Liver (tissue), 10 donors: ENCODE measurements at places on chromosomes 16 and 17.

DNA sequence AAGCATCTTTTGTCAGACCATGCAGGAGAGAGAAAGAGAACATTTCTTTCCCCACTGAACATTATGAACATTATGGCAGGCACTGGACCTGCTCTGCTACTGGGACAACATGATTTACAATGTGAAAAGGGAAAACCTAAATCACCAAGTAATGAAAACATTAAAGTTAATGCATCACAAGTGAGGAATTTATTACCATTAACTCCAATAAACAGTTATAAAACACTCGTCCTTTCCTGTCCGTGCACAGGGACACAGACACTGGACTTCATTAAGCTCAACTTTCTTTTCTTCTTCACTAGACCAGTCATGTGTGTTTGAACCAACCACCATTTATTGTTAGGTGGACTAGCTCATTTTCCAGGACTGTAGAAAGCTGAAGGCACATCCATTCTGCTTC, 95.4 kb downstream of the SNX11 start:
- no peak overlapping the region for H3K4me3 ChIP-seq
- DNase-seq, result no peak
- H3K27ac ChIP-seq, result no peak overlapping the region
- H3K4me1 ChIP-seq, result peaks cover 6% of the 10 kb centered on the region

GRCh38 chr17:82184761-82185160, 27.9 kb downstream of the CCDC57 start:
- H3K27me3 ChIP-seq, result no peaks in the 10 kb centered on the region
- H3K27ac ChIP-seq, result no peak overlapping the region
- H3K4me1 ChIP-seq, result no peaks in the 10 kb centered on the region
- no peak for DNase-seq
- no peaks in the 10 kb centered on the region for H3K36me3 ChIP-seq

GRCh38 chr16:68354816-68355215, 44.0 kb downstream of the PRMT7 start:
- H3K36me3 ChIP-seq, result peaks cover 28% of the 10 kb centered on the region
- H3K4me1 ChIP-seq, result no peaks in the 10 kb centered on the region
- no peak for DNase-seq
- no peak overlapping the region for H3K4me3 ChIP-seq
- H3K27me3 ChIP-seq, result no peaks in the 10 kb centered on the region
- H3K27ac ChIP-seq, result no peak overlapping the region

DNA sequence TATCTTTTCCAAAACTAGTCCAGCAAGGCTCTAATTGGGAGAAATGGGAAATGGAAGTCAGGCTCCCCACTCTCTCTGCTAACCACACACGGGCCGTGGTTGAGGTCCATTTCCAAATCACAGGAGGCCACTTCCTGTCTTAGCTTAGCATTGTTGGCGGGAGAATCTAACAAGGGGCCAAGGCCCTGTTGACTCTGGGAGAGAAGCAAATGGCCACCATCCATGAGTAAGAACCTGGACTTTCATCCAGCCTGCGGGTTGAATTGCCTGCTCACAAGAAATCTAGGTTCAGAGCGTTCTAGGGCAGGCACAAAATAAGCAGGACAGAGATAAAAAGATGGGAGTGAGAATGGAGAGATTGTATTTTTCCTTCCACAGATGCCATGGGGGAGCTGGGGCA, 5.7 kb downstream of the FAM20A start:
- H3K27me3 ChIP-seq, result no peaks in the 10 kb centered on the region
- no peak for DNase-seq
- no peak overlapping the region for H3K4me3 ChIP-seq
- peaks cover 51% of the 10 kb centered on the region for H3K4me1 ChIP-seq
- H3K27ac ChIP-seq, result peak overlapping the region; percentile 39

DNA sequence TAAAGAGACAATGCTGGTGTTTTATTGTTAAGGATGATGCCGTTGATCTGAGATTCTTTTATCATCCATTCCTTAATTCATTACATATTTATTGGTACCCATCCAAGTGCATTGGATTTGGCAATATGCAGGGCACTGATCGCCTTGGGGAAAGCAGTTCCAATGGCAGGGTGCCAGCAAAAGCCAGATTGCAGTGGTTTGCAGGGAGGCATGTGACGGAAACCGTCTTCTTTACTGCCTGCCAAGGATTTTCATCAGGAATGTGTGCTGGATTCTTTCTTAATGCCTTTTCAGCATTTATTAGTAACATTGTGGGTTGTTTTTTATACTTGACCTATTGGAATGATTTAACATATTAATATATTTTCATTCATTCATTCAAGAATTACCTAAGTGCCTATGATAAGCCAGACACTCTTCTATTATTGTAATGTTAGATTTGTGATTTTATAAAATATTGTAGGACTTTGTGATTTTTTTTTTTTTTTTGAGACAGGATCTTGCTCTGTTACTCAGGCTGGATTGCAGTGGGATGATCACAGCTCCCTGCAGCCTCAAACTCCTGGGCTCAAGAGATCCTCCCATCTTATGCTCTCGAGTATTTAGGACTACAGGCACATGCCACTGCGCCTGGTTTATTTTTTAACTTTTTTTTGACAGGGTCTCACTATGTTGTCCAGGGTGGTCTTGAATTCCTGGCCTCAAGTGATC, 93.4 kb upstream of the TNRC6A start:
- H3K4me1 ChIP-seq, result no peaks in the 10 kb centered on the region
- no peak overlapping the region for H3K4me3 ChIP-seq
- H3K27me3 ChIP-seq, result no peaks in the 10 kb centered on the region
- no peaks in the 10 kb centered on the region for H3K36me3 ChIP-seq
- DNase-seq, result no peak
